Retina (tissue), 1 donor: ENCODE measurements at places on chromosomes 3 and 15.

GRCh38 chr15:99981191-99981647 is 248.0 kb upstream of the LYSMD4 start:
- no peak for DNase-seq

DNA sequence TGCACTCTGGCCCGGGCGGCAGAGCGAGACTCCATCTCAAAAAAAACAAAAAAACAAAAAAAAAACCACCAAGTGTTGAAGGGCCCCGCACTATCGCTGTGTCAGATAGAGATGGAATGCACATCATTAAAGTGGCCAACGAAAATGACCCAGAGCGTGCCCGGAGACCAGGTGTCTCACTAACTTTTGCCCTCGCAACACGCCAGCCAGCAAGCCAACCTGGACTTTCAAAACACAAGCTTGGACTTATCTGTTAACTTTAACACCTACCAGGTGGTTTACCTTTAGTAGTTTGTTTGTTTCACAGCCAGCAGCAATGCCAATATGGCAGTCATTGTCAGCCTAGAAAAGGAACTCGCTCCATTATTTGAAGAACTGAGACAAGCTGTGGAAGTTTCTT is 28.6 kb downstream of the FAM174B start:
- DNase-seq, result no peak

- no peak for DNase-seq
These were observed 1.7 kb upstream of the HES1 start for GRCh38 chr3:194134231-194134756.

DNA sequence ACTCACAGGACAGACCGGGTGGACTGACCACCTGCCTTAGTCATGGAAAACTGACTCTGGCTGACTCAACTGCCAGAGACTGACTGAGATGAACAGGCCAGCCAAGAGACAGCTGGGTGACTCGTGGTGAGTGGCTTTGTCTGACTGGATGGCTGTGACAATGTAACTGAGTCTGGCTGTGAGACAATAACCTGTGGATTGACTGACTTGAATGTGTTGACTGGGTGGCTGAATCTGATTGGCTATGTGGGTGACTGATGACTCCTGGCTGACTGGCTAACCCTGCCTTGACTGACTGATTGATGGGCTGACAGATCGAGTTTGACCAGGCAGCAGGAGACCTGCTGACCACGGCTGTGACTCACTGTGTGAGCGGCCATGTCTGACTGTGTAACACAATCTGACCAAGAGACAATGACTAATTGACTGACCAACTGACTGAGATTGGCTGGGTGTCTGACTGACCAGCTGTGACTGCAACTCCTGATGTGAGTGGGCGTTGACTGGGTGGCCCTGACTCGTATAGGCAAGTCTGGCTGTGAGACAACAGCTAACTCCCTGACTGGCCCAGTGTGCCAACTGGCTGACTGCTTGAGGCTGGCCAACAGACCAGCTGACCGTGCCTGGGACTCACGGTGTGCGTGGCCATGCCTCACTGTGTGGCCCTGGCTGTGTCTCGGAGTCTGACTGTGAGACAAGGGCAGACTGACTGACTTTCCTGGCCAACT is 509.1 kb downstream of the SHQ1 start:
- DNase-seq, result no peak

DNA sequence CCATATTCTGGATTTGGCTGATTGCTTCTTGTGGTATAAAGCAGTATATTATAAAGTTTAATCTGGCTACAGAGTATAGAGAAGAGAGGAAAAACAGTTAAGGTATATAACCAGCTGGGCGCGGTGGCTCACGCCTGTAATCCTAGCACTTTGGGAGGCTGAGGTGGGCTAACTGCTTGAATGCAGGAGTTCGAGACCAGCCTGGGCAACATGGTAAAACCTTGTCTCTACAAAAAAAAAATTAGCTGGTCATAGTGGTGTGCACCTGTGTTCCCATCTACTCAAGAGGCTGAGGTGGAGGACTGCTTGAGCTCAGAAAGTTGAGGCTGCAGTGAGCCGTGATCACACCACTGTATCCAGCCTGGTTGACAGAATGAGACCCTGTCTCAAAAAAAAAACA is 7.3 kb downstream of the SLC12A6 start:
- DNase-seq, result no peak

GRCh38 chr3:10360478-10360877 is 39.6 kb upstream of the SEC13 start:
- no peak for DNase-seq

GRCh38 chr3:95521396-95521795 is 1293.0 kb upstream of the EPHA6 start:
- DNase-seq, result no peak

- no peak for DNase-seq
These were observed 45.7 kb downstream of the GRIP2 start for GRCh38 chr3:14494279-14494972.

- DNase-seq, result no peak
These were observed 83.7 kb upstream of the NEO1 start for GRCh38 chr15:72968531-72968922.

DNA sequence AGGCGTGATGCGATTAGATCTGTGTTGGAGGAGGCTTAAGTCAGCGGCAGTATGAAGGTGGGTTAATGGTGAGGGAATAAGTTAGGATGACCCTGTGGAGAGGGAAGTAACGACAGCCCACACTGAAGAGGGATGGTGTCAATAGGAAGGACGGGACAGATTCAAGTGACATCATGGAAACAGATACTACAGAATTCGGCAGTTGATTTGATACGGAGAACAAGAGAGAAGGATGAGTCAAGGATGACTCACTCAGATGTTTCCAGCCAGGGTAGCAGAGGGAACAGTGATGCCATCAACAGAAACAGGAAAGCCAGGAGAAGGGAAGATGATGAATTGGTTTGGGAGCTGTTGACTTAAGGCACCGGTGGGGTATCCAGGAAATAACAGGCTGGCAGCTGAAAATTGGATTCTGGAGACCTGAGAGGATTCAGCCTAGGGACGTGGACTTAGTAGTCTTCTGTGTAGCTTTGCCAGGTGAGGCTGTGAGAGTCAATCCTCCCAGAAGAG is 38.0 kb downstream of the SHC4 start:
- DNase-seq, result no peak

DNA sequence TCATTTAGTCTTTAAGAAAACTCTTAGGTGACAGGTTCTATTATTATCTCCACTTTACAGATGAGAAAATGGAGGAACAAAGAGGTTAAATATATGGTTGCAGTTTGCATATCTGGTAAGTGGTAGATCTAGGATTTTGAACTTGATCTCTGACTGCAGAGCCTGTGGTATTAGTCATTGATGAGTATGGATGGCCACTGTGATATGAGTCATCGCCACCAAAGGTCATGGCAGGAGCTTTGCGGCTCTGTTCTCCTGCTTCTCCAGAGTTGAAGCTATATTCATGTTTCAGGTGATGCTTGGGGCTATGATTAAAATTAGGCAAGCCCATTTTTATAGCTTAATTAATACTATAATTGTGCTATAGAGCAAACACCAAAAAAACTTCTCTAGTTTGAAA is 306.2 kb upstream of the DPPA4 start:
- no peak for DNase-seq

DNA sequence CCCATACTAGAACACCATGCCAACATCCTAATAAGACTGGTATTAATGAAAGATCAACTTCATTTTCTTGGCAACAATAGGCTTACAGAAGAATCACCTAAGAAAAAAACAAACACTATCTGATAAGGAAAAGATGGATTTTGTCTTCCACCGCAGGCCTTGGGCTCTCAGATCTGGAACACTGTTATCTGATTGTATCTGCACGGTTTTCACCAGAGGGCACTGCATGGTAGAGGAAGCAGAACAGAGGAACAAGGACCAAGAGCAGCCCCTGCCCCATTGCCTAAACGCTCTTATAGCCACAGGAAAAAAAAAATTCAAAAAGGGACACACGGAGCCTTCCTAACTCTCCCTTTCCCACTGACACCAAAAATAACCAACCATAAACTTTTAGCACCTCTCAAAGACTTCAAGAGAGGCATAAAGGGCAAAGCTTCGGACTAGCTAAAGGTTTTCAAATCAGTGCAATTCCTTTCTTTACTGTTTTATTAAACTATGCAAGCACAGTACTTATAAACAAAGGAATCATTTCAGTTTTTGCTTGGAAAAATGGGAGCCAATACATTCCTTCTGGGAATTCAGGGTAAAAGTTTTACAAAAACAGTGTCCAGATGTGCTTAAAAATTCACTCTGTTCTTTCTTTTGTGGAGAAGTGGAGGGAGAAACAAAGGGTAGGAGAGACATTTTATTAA is 23.3 kb downstream of the IL17RD start:
- no peak for DNase-seq

DNA sequence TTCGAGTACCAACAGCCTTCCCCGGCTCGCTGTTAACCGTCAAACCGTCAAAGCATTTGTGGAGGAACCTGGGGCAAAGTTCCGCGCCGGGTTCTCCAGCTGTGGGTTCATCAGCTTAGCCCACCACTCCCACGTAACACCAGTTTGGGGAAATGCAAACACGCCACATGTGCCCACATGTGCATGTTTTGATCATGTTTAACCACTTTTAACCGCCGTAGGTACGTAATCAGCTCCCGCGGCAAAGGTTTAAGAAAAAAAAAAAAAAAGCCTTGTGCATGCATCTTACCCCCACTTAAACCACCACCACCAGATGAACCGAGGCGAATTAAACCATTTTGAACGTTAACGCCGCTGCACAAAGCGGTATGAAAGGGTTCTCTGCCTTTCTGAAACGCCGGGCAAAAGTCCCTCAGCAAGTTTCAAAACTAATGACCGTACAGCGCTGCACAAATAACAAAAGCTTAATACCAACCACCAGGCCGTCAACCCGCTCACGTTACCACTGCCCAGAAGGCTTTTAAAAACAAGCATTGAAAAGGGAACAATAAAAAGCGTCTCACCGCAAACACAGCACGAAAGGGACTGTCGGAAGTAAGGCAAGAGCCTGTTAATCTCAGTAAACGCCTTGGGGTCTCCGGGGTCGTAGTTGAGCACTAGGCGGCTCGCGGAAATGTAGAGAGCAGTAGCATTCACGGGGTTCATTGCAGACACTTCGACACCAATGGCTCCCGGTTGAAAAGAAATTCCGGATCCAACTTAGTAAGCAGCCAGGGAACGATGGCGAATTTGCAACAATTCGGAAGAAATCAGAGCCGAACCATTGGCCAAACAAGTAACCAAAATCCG is 1.5 kb downstream of the MSL2 start:
- DNase-seq, result peak; percentile 65

- DNase-seq, result no peak
These were observed 54.6 kb downstream of the ARMC8 start for GRCh38 chr3:138241676-138242075.

DNA sequence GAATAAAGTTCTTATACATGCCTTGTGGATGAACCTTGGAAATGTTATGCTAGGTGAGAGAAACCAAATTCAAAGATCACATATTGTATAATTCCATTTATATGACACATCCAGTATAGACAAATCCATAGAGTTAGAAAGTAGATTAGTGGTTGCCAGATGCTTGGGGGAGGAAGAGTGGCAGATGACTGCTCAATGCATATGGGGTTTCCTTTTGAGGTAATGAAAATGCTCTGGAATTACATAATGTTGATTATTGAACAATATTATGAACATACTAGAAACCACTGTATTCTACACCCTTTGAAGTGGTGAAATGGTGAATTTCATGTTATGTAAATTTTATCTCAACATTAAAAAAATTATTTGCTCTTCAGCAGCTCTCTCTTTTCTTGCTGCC is 100.8 kb downstream of the DHX36 start:
- no peak for DNase-seq

- DNase-seq, result no peak
These were observed 82.1 kb upstream of the PHLDB2 start for GRCh38 chr3:111776827-111777483.

GRCh38 chr3:194103983-194104751 is 31.8 kb upstream of the HES1 start:
- peak; percentile 90 for DNase-seq

- DNase-seq, result no peak
These were observed 6.3 kb upstream of the PKM start for GRCh38 chr15:72237029-72237852.

GRCh38 chr15:66898656-66899386 is 166.6 kb upstream of the SMAD3 start:
- DNase-seq, result no peak

- peak; percentile 92 for DNase-seq
These were observed 40.5 kb upstream of the ROPN1 start for GRCh38 chr3:124032311-124032880.

DNA sequence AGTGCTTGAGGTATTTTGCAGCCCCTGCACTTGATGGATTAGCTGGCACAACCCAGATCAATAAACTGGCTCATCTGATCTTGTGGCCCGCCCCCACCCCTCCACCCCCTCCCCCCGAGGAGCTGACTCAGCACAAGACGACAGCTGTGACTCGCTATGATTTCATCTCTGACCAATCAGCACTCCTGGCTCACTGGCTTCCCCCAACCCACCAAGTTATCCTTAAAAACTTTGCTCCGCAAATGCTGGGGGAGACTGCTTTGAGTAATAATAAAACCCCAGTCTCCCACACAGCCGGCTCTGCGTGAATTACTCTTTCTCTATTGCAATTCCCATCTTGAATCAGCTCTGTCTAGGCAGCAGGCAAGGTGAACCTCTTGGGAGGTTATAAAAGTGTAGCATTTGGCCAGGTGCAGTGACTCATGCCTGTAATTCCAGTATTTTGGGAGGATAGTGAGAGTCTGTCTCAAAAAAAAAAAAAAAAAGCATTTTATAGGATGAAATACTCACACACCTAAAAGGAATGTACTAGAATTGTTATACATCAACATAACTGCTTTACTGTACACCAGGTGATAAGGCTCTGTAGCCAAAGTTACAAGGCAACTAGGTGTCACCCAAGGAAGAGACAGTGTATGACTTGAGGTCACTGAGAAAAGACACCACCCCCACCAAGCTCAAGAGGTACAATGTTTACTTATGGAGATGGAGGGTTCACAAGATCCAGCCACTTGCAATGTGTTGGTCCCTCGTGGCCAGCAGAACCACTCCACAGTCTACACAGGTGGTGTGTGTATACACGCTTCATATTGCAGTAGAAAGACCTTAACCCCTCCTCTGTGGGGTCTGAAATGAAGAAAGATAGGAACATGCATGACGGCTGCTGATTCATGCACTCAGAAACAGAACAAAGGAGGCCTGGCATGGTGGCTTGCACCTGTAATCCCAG is 8.6 kb downstream of the ZNF445 start:
- DNase-seq, result no peak

DNA sequence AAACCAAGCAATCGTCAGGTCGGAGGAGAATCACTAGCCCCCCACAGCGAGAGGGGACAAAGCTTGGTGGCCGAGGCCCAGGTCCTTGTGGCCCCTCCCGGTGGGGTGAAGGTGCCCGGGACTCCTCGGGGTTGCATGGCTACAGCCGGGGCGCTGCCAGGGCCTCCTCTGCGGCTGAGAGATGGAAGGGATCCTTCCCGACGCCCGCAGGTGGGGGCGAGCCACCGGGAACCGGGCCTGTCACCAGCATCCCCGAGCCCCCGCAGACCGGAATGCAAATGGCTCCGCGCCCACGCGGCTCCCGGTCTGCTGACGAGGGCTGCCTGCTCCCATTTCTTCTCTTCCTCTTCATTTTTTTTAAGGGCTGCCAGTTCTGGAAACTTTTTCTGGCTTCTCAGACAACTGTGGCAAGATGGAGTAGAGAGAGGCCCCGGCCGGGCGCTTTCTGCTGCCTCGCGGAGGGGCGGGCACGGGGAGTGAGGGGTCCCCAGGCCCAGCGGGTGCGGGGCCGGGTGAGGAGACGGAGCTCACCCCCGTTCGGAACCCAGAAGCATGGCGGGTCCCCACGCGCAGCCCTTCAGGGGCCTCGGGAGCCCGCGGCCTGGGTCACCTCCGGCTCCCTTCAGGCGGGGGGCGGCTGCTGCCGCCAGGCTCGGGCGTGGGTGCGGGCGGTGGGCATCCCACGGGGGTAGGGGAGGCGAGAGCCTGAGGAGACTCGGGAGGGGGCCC is 27.5 kb downstream of the MELTF start:
- DNase-seq, result peak; percentile 62
